Nephron progenitor cell (in vitro differentiated cells): ENCODE measurements at places on chromosomes 12 and 14.

DNA sequence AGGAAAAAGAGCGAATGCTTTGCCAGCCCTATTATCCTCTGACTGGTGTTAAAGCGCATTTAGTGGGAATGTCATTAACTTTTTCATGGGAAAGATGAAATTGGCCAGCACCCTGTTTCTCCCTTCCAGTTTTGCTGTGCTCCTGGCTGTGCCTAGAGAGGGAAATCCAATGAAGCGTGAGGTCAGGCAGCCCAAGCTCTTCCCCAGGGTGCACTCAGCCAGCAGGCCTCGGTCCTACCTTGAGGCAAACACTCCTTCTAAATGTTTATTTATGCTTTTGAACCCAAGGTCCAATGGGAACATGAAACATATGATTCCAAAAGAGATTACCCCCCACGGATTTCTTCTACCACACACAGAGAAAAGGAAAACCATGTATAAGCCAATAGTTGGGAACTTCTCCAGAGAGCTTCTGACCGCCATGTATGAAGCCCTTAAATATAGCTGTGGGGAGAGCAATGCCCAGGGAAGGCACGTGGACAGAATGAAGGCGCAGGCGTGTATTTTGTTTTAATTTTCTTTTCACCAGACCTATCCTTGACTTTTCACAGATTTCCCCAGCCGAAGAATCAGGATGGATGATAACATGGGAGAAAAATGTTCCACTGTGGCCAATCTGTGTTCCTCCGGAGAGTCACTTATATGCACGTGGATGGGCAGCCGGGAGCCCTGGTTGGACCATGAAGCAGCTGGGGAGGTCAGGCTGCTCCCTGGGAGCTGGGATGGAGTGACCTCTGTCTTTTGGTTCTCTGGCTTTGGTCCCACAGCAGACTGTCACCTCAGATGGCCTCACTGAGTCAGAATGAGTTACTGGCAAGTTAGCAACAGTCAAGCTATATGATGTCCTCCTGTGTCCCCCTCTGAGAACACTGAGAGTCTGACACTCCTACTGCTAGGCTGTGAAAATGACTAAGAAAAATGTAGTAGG lies 37.3 kb downstream of the GPR135 start:
- no peak for DNase-seq

DNA sequence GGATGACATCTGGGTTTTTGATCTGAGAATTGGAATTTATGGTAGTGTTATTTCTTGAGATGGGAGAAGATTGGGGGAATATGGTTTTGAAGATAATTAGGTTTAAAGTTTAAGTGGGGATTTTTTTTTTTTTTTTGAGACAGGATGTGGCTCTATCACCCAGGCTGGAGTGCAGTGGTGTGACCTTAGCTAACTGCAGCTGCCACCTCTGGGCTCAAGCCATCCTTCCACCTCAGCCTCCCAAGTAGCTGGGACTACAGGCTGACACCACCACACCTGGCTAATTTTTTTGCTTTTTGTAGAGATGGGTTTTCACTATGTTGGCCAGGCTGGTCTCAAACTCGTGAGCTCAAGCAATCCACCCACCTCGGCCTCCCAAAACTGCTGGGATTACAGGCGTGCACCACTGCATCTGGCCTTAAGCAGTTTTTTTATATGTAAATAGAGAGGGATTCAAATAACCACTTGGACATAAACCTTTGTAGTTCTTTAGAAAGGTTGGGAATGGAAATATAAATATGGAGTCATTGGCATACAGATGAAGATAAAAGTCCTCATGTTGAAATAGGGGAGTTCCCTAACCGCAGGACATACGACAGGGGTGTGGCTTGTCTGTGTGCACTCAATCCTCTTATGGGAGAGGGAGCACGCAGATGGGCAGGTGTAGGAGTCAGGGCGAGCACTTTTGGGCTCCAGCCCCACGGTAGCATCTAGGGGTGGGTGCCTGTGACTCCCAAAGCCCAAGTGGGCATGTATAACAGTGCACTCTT lies 4.7 kb downstream of the LIN52 start:
- no peak for DNase-seq

DNA sequence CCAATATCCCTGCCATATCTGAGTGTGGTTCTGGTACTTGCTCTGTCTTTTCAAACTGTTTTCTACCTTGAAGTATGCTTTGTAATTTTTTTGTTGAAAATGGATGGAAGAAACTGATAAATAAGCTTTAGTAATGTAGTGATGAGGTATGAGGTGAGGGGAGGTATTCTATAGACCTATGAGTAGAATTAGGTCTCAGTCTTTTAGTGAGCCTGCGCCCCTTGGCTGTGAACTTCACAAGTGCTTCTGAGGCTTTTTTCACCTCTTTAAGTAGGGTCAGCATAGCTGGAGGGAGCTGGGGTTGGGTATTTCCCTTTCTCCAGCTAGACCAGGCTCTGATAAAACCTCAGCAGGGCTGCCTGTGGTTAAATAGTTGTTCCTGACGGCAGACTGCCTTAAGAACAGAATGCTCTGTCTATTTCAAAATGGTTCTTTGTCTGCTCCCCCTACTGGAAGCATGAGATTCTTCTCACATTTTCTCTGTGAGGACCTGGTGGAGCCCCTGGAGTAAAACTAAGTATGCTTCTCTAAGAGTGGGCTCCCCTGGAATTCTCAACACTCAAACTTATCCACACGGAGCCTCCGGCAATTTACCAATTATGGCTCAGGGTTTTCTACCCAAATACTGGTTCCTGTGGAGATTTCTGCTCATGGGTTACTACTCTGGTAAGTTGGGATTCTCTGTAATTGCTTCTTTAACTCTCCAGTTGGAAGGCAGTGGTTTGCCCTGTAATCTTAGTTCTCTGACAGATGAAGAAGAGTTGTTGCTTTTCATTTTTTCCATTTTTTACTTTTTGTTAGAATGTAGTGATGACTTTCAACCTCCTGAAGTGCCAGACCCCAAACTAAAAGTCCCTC lies 13.1 kb downstream of the KRT5 start:
- DNase-seq: no peak

DNA sequence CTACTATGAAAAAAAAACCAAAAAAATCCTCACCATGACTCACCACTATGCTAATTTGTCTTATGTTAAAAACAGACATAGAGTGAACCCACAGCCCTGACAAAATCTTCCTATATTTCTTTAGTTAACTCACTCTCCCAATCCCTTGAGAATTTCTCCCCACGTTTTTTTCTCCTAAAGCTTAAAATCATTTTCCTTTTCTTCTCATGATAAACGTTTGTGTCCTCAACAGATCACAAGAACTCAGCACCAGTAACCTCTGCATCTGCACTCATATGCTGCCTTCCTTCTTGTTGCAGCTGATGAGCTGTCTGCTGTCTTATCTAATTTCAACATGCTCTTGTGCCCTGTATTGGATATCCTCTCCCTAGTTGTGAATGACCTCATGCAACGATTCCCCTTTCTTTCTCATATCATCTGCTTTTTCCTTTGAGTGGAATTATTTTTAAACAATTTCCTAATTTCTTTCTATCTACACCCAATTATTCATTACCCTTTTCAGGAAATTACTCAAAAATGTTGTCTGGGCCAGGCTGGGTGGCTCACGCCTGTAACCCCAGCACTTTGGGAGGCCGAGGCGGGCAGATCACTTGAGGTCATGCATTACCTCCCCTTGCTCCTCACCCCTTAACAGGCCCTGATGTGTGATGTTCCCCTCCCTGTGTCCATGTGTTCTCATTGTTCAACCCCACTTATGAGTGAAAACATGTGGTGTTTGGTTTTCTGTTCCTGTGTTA lies 427.5 kb upstream of the MGAT4C start:
- DNase-seq: no peak

- DNase-seq: no peak
Measured at GRCh38 chr12:106865683-106866082, 90.0 kb upstream of the TMEM263 start.

DNA sequence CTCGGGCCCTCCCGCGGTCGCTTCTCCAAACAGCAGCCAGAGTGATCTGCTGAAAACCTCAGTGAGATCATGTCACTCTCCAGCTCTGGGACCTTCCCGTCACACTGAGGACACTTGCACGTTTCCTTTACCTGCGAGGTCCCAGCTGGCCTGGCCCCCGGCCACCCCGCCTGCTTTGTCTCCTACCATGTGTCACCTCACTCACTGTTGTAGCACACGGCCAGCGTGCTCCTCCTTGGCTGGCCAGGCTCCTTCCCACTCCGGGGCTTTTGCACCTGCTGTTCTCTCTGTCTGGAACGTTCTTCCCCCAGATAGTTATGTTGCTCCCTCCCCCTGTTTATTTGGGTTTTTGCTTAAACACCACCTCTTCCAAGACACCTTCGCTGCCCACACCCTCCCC lies 199.0 kb downstream of the TSPAN9 start:
- no peak for DNase-seq

DNA sequence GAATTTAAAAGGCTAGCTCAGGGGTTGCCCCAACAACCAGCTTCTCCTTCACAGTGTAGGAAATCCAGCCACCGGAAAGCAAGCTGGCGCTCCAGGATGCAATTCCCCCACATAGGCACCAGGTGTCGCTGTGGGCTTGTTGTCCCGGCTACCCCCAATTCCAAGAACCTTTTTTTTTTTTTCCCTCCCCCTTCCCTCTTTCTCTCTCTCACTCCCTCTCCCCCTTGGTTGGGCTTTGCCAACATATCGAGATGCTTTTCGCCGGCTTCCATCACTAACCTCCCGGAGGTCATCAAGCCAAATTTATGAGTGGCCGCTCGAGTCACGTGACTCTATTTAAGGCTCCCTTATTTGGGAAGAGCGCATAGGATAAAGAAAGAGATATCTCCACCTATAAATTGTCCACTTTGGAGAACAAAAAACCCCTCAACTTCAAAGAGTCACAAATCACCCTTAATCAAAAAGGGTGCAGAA lies at the start of gene HOXC5:
TSS of gene HOXC5 (plus strand) at position 424 of the 474 bp plus-strand sequence. CDS start 73 bp downstream, outside the sequence.
- peak; percentile 88 for DNase-seq

DNA sequence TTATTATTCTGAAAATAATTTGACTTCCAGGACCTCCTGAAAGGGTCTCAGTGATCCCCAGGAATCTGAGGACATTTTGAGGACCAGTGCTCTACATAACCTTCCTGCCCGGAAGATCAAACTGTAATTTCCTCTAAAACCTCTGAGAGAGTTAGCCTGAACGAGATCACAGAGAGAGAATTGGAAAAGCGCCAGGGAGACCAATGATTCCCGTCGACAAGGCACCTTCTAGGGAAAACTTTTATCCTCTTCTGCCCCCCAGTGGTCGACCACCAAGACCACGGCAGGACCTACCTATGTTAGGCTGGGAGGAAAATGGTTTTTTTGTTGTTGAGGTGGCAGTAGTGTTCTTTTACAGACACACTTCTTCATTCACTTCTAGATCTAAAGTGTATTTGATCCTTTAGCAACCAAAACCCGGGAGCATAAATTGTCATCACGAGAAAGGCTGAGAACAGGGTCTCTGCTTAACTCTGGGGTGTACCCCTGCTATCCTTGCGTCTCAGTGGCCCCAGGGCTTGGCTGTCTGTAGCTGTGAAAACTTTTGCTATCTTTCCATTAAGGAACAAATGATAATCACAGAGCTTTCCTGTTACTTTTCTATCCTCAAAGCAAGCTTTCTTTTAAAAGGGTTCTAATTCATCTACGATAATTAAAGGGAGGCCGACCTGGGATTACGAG lies 62.9 kb upstream of the NID2 start:
- peak; percentile 78 for DNase-seq

DNA sequence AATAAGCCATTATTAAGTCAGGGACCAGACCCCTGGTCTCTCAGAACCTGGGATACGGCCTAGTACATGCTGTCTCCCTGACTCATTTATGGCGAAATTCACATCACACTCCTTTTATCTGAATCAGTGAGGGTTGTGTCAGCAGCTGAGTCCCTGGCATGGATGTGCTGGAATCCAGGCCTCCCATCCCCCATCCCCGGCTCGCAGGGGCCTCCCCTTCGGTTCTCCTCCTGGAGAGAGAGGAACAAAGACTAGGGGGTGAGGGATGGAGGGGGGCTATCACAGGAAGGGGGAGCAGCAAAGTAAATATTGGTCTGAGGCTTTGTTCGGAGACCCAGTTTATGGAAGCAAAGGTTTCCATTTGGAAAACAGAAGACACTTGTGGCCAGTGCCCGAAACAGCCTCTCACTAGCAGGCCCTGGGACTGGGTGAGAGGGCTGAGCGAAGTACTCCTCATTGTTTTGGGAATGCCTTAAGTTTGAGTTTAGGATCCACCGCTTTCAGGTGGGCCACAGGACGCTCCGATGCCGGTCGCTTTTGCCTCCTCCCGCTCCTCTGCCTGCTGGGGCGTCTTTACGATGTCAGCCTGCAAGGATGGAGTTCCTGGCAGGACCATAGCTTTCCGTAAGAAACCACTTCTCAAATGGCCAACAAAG lies 145.0 kb downstream of the PRKCH start:
- peak; percentile 41 for DNase-seq

- no peak for DNase-seq
Measured at GRCh38 chr12:56834886-56835285, 71.8 kb downstream of the HSD17B6 start.

DNA sequence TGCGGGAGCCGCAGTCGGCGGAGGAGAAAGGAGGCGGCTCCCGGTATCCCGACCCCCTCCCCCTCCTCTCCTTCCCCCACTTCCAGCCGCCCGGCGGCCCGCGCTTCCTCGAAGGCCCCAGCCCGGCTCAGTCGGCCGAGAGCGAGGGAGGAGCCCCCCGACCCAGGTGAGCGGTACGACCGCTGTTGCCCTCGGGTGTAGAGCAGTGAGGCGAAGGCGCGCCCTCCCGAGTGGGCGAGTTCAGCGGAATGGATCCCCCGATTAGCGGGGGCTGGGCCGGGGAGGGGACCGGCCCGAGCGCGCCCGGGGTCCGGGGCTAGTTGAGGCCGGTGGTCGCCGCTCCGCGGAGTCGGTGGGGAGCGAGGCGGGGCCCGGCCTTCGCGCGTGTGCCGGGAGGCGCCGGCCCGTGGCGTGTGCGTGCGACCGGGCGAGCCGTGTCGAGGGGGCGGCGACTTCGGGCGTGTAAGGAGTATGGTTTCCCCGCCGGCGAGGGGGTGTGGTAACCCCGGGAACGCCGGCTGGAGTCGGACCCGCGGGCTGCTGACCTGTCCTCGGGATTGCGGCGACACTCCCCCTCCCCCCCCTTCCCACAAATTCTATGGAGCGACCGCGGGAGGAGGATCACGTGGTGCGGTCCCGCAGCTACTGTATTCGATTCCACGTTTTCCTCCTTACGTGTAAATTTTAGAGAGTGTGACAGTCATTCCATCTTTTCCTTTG lies 501 bp downstream of the RIMKLB start:
- peak; percentile 76 for DNase-seq

DNA sequence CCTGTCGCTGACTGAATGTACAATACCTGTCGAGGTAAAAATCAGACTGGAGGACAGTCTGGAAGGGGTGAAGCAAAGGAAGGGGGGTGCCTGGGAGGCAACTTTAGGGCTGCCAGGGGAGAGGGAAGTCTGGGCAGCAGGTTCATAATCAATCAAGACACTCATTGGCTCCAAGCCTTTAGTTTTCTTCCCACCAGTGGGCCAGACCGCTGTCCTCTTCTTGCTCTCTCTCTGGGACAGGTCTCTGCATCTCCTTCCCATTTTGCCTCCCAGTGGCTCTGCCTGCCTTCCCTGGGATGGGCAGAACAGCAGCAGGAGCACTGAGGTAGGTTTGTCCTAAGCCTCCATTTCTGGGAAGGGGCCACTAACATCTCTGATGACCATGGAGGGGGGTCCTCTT lies 206.5 kb downstream of the TTC8 start:
- no peak for DNase-seq

GRCh38 chr12:14460212-14460841 lies 94.8 kb downstream of the ATF7IP start:
- DNase-seq: no peak
